OCI-LY7 (cell line): ENCODE measurements at places on chromosomes 5 and 9. TPM values are rescaled to one million over a fixed set of nuclear protein-coding genes. Genes with fewer than 3 reads are reported as not detected.

GRCh38 chr5:128687930-128688329, 149.9 kb upstream of the FBN2 start:
- no peak for DNase-seq

DNA sequence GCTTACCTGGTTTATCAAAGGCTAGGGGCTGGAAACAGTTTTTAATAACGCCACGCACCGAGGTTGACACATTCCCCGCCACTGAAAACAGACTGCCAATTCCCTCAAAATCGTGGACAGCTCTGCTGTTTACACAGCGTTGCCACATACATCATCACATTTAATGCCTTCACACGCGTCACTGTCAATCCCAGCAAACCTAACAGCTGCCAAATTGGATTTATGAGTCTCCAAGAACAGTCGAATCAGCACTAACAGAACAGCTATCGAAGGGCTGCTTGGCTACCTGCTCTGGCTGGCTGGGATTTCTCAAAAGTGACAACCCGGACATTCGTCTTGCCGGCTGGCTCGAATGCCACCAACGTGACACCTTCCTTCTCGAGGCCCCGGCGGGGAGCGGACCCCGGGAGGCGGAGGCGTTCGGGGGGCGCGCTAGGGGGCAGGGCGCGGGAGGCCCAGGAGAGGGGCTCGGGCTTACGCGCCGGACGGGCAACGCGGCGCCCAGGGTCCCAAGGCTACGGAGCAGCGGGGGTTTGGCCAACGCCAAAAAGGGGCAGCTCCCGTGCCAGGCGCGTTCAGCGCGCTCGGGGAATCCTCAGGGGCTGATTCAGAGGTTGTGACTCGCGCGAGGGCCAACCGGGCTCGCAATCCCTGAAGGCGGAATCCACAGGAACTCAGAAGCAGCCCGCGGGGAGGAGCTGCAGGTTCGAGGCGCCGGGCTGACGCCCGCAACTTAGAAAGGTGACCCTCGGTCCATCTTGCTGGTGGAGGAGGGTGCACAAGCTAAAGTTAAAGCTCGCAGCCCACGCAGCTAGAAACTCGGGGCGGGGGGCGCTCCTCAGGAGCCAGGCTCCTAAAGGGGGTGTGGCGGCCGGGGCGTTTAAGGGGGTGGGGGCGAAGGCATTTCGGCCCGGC, 1.2 kb downstream of the CDC14B start:
- DNase-seq, result no peak

DNA sequence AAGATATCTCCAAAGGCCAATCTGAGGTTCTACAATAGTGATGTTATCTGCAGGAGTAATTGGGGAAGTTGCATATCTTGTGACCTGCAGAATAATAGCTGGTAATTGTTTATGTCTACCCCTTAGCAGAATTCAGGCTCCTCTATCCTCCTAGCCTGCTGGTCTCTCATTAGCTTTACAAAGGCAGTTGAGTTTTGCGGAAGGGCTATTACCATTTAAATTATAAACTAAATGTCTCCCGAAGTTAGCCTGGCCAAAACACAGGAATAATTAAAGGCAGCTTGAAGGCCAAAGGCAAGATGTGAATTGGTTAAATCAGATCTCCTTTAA, 168.7 kb downstream of the TTC39B start:
- DNase-seq, result no peak

DNA sequence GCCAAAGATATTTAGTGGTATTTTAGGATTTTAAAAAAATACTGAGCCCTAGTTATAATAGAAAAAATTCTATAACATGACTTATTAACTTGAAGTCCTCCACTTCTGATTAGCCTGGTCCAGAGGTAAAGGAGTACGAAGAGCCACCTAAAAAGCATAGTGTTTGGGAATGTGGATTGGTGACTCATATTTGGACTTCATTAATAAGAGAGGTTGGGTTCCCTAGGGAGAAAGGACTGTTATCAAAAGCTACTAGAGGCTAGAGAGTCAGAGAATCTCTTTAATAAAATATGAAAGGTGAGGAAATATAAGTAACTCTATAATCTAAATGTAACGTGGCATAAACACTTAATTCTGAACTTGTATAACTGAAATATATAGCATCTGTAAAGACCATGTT, 180.7 kb upstream of the TARS1 start:
- DNase-seq, result no peak

MACIR gene
- 9.1 and 11.7 TPM in 2 replicates for total RNA-seq

DNA sequence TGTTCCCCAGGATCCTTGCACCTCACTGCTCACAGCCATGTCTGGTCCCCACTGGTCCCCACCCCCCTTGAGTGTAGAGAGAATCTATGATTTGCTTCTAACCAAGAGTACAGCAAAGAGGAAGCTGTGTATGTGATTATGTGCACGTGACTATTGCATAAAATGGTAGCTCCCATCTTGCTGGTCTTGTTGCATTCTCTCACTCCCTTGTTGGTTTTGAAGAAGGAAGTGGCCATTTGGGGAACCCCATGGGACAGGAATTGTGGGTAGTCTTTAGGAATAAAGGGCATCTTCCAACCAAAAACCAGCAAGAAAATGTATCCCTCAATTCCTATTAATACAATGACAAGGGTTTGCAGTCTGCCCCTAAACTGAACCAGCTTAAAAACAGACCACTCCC, 5.2 kb upstream of the FCN2 start:
- no peak for DNase-seq

- DNase-seq, result no peak
Measured at GRCh38 chr9:91066042-91066415, 264.4 kb downstream of the SYK start.

WDR38 gene
- not detected in 2 replicates for total RNA-seq
